Aorta (tissue), 5 donors: ENCODE measurements at places on chromosomes 6 and 20. TPM values are rescaled to one million over a fixed set of nuclear protein-coding genes. Genes with fewer than 3 reads are reported as not detected.

DNA sequence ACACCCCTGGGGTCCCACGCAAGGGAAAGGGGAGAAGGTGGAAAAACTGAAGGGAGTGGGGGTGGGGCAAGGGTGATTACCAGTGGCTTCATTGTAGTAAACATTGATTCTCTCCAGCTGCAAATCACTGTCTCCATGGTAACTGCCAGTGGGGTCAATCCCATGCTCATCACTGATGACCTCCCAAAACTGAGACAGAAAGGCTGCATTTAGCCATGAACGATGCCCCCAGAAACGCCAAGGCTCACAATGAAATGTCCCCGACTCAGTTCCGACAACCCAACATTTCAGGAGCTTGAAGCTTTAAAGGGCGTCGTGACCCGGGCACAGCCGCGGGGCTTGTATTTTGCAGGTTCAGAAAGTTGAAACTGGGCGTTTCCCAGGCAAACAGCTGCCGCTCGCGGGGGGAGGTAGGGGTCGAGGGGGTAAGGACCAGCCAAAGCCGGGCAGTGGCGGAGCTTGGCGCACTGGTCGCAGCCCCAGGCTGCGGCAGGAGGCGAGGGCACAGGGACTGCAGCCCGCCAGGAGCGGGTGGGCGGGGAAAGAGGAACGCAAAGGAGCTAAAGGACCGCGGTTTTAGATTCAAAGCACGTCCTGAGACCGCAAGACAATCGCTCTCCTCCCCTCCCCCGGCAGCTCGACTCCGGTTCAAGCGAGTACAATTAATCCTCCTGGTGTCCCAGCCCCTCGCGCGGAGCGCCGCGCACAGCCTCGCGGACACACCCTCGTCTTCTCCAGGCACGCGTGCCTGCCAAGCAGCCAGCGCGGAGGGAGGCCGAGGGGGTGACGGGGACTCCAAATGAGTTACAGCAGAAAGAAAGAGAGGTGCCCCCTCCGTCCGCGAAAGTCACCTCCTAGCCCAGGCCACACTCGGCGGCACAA, 731 bp downstream of the TUBB2B start:
- no peaks in the 10 kb centered on the region for H3K4me1 ChIP-seq
- peak overlapping the region; percentile 25 for H3K4me3 ChIP-seq
- H3K36me3 ChIP-seq: no peaks in the 10 kb centered on the region
- no peak overlapping the region for H3K27ac ChIP-seq
- H3K27me3 ChIP-seq: no peaks in the 10 kb centered on the region
- DNase-seq: peak; percentile 83

The REM1 gene
- total RNA-seq: 13.6 TPM

GRCh38 chr20:17959257-17959627, 9.4 kb downstream of the SNX5 start:
- no peak overlapping the region for H3K27ac ChIP-seq
- no peaks in the 10 kb centered on the region for H3K27me3 ChIP-seq
- no peak overlapping the region for H3K4me3 ChIP-seq
- no peaks in the 10 kb centered on the region for H3K36me3 ChIP-seq
- no peak for DNase-seq

- H3K27ac ChIP-seq: no peak overlapping the region
- H3K27me3 ChIP-seq: no peaks in the 10 kb centered on the region
- H3K36me3 ChIP-seq: no peaks in the 10 kb centered on the region
- H3K4me3 ChIP-seq: no peak overlapping the region
- no peak for DNase-seq
- H3K4me1 ChIP-seq: no peaks in the 10 kb centered on the region
Observed at GRCh38 chr6:305371-306206, 13.3 kb downstream of the DUSP22 start.

The ZHX3 gene
- total RNA-seq: 50.7 TPM

DNA sequence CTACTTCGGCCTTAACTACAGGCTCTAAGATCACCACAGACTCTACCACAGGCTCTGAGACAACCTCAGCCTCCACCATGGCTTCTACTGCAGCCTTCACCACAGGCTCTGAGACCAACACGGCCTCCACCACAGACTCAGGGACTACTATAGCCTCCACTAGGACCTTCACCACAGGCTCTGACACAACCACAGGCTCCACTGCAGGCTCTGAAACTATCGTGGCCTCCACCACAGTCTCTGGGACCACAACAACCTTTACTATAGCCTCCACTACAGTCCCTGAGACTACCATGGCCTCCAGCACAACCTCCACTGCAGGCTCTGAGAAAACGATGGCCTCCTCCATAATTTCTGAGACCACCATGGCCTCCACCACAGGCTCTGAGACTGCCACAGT, 15.3 kb downstream of the MUC22 start:
- no peaks in the 10 kb centered on the region for H3K27me3 ChIP-seq
- H3K27ac ChIP-seq: no peak overlapping the region
- no peaks in the 10 kb centered on the region for H3K36me3 ChIP-seq

DNA sequence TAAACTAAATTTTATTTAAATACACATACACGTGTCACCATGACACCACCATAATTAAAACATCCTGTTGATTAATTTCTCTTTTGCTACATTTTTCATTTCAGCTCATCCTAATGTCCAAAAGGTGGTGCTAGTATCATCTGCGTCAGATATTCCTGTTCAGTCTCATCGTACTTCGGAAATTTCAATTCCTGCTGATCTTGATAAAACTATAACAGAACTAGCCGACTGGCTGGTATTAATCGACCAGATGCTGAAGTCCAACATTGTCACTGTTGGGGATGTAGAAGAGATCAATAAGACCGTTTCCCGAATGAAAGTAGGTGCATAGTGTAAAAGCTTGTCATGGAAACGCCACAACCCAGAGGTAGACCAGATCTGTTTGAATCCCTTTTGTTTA, 263.4 kb downstream of the UTRN start:
- peaks cover 2% of the 10 kb centered on the region for H3K36me3 ChIP-seq
- H3K4me1 ChIP-seq: no peaks in the 10 kb centered on the region
- no peak for DNase-seq
- H3K27ac ChIP-seq: no peak overlapping the region
- H3K27me3 ChIP-seq: no peaks in the 10 kb centered on the region

- no peak for DNase-seq
- H3K36me3 ChIP-seq: no peaks in the 10 kb centered on the region
- no peak overlapping the region for H3K4me3 ChIP-seq
- H3K4me1 ChIP-seq: no peaks in the 10 kb centered on the region
- H3K27me3 ChIP-seq: no peaks in the 10 kb centered on the region
Observed at GRCh38 chr6:99165838-99166237, 183.6 kb downstream of the FAXC start.

The MYLK4 gene
- total RNA-seq: 1.4 TPM

The TTBK1 gene
- total RNA-seq: not detected

The DPPA5 gene
- total RNA-seq: not detected

GRCh38 chr6:27662769-27663168, 189.9 kb upstream of the ZNF184 start:
- DNase-seq: no peak
- H3K36me3 ChIP-seq: no peaks in the 10 kb centered on the region
- no peaks in the 10 kb centered on the region for H3K4me1 ChIP-seq
- H3K4me3 ChIP-seq: no peak overlapping the region

- DNase-seq: no peak
- H3K27ac ChIP-seq: no peak overlapping the region
- H3K4me3 ChIP-seq: no peak overlapping the region
- H3K27me3 ChIP-seq: no peaks in the 10 kb centered on the region
- H3K36me3 ChIP-seq: no peaks in the 10 kb centered on the region
Observed at GRCh38 chr20:7673841-7674240, 266.4 kb downstream of the HAO1 start.

GRCh38 chr20:63642527-63643247, 10.5 kb downstream of the STMN3 start:
- no peak overlapping the region for H3K27ac ChIP-seq
- no peak for DNase-seq
- H3K27me3 ChIP-seq: no peaks in the 10 kb centered on the region

DNA sequence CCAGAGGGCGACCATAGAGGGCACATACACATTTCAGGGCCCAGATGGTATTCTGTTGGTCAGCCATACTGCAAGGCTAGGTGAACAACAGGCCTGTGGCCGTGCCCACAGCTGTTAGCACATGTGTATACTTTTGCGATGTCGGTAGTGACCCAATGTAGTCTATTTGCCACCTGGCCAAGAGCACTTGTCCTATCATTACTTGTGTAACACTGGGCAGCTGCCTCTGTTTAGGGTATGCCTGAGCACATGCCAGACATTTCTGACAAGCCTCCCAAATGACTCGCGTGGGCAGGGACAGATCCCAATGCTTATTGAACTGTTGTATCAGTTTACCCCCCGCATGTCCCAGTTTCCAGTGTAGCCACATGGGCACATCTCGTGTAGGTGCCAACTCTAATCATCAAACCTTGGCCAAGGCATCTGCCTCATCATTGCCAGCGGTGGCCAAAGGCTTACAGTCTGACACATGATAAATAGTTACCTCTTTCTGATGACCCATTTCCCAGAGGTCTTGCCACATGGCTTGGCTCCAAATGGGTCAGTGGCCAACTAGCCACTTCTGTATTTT, 74.4 kb upstream of the FBXL4 start:
- no peak overlapping the region for H3K27ac ChIP-seq
- no peak for DNase-seq
- H3K4me1 ChIP-seq: no peaks in the 10 kb centered on the region
- no peak overlapping the region for H3K4me3 ChIP-seq
- H3K27me3 ChIP-seq: no peaks in the 10 kb centered on the region

DNA sequence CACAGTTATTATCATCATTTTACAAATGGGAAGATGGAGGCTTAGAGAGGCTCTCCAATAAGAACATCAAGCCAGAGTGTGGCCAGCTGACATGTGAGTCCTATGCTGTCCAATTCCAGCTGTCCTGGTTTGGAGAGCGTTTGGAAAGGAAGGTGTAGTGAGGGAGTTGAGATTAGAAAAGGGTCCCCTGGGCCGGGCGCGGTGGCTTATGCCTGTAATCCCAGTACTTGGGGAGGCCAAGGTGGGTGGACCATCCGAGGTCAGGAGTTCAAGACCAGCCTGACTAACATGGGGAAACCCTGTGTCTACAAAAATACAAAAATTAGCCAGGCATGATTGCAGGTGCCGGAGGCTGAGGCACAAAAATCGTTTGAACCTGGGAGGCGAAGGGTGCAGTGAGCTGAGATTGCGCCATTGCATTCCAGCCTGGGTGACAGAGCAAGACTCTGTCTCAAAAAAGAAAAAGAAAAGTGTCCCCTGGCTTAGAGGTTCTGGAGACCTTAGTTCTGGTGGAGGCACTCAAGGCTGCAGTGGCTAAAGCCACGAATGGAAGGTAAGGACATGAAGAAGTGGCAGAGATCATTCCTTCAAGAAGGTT, 22.1 kb upstream of the OVOL2 start:
- DNase-seq: no peak
- H3K27me3 ChIP-seq: no peaks in the 10 kb centered on the region
- no peaks in the 10 kb centered on the region for H3K4me1 ChIP-seq
- no peak overlapping the region for H3K4me3 ChIP-seq

The C20orf96 gene
- total RNA-seq: 4.6 TPM

DNA sequence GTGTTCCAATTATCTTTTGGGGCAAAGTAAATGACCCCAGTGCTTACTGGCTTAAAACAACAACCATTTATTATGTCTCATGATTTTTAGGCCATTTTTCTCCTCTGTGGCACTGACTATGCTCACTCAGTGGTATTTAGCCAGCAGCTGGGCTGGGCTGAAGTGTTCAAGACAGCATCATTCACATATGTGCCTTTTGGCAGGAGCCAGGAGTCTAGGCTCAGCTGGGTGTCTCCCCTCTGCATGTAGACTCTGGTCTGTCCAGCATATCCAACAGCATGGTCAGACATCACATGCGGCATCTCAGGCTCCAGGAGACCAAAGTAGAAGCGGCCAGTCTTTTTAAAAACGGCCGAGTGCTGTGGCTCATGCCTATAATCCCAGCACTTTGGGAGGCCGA, 120.3 kb upstream of the TOP1 start:
- no peaks in the 10 kb centered on the region for H3K4me1 ChIP-seq
- H3K36me3 ChIP-seq: no peaks in the 10 kb centered on the region
- no peak for DNase-seq

The LTA gene
- total RNA-seq: not detected

The PPIL6 gene
- total RNA-seq: 1.5 TPM

DNA sequence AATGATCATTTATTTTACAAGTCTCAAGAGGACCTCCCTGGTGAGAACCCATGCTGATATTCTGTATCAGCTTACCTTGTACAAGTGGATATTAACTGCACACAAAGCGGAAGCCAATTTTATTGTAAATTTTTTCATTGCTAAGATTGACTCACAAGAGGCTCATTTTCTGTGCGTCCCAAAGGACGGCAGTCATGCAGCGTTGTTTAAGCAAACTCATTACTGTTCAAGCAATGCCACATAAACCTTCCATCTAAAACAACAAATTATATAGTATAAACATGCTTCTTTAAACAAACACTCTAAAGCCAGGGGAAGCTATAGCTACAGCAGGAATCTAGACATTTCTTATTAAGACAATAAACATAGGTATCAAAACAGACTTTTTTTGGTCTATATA, 575.3 kb downstream of the FRK start:
- no peak overlapping the region for H3K4me3 ChIP-seq
- H3K4me1 ChIP-seq: no peaks in the 10 kb centered on the region
- no peak overlapping the region for H3K27ac ChIP-seq
- no peaks in the 10 kb centered on the region for H3K36me3 ChIP-seq
- H3K27me3 ChIP-seq: no peaks in the 10 kb centered on the region

The TMC2 gene
- total RNA-seq: not detected

DNA sequence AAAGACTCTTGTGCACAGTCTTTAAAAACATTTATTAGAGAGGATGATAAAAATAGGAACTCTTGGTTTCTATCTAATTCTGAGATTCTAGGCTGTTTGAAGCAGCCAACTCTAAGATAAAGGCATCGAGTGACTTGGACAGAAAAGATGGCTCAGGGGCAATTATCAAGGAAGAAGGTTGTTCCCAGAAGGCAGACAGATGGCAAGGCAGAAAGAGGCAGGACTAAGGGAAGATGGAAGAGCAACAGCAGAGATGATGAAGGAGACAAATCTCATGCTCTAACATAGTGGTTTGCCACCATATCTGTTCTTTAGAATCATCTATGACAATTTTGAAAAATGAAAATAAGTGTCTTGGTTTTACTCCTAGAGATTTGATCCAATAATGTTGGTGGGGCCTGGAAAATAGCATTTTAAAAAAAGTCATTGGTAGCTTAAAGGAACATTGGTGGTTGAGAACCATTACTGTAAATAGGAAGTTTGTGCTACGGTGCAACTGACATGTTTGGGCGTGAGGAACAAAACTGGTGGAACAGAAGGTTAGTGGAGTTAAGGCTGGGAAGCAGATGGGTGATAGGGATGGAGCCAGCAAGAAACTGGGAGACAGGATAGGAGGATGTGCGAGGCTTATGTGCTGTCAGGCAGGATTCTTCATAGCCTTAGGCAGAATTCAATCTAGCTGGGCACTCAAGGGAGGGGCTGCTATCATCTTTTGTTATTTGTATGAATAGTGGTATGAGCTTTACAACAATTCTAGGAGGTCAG, 751.1 kb downstream of the DHX35 start:
- no peak for DNase-seq
- H3K27ac ChIP-seq: no peak overlapping the region
- no peaks in the 10 kb centered on the region for H3K36me3 ChIP-seq
- H3K4me1 ChIP-seq: no peaks in the 10 kb centered on the region
- H3K27me3 ChIP-seq: no peaks in the 10 kb centered on the region

- no peak for DNase-seq
- no peak overlapping the region for H3K27ac ChIP-seq
- H3K36me3 ChIP-seq: no peaks in the 10 kb centered on the region
Observed at GRCh38 chr6:12865671-12866181, 149.2 kb downstream of the PHACTR1 start.
